Stimulated activated CD4-positive, alpha-beta T cell treated with anti-CD3 and anti-CD28 coated beads, Interleukin-2, amount 100 ng/mL, for 4 hours (primary cell): ENCODE measurements at places on chromosomes 1 and 21.

GRCh38 chr1:175390522-175391254 is 198.1 kb upstream of the KIAA0040 start:
- no peak for DNase-seq

GRCh38 chr21:37546299-37546908 is 179.8 kb downstream of the DYRK1A start:
- no peak for DNase-seq

DNA sequence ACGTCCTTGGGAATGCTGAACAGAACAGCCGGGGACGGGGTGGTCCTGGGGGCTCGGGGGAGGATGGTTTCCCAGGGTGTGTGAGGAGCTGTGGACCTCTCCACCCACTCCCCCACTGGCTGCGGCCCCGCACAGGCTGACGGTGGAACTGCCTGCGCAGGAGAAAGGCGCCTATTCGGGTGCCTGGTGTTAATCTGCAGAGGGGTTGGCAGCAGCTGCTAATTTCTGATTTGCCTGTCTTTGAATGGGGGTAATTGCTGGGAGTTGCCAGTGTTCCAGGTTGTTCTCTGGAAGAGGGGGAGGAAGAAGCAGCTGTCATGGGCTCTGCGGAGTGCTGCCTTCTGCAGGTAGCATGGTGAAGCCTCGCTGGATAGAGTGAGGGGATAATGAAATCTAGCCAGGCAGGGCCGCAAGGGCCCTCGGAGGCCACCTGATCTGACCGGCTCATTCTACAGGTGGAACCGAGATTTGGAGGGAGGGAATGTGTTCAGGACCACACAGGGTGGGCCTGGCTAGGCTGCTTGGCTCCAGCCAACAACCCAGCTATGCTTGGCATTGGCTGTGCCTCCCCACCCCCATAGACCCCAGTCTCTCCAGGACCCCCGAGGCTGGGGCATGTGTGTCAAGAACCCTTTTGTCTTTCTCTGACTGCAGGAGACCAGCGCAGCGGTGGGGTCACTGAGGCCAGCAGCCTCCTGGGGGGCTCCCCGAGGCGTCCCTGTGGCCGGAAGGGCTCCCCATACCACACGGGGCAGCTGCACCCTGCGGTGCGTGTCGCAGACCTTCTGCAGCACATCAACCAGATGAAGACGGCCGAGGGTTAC is 67.1 kb downstream of the PTPRU start:
- no peak for DNase-seq

DNA sequence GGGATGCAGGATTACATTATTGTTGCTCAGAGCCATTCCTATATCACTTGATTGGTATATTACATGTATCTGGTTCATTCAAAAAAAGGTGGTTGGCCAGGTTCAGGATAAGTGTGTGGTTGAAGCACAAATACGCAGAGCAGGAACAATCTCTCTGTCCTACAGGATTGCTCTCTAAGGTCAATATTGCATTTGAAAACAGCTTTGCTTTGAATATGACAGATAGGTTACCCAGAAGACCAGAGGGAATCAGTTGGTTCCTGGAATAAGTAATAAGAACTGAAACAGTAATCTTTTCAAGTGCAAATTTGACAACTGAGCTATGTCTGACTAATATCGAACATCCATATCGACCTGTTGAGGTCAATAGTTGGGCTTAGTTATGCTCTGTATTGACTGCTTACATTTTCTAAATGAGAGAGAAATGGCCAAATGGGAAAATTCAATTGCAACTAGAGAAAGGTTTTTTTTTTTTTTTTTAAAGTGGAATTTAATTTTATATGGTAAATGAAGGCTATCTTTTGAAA is 176.8 kb downstream of the ATP6V1G3 start:
- no peak for DNase-seq

DNA sequence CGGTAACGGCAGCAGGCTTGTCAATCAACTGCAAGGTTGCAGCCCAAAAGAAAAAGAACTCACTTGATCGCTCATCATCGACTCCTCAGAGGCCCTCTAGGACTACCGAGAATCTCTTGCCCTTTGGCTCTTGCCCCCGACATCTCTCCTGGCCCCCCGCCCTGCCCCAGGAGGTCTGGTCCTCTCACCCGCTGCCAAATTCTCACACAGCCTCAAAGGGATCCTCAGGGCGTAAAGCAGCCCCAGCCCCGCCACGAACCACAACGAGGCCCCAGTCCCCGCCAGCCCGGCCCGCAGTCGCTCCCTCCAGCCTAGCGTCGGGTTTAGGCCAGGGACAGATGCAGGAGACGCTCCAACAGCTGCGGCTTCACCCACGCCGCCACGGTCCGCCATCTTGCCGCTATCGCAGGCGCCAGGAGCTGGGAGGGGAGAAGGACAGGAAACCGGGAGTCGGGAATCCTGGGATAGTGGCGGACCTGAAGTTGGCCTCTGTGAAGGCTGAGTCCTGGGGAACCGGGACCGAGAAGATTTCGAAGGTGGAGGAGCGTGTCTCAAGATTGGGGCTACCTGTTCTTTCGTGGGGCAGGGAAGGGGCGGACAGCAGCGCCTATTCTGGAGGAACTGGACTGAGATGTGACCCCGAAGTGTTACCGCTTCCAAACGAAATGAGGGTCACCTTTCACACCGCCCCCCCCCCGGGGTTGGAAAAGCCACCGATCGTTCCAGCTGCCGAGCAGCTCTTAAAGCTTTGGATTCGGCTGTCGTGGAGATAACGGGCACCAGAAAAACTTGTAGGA is at the start of gene ST7L:
ST7L (minus strand) TSS at position 421 of the 797 bp plus-strand sequence; CDS start at position 393, 28 bp downstream.
- peak; percentile 28 for DNase-seq

DNA sequence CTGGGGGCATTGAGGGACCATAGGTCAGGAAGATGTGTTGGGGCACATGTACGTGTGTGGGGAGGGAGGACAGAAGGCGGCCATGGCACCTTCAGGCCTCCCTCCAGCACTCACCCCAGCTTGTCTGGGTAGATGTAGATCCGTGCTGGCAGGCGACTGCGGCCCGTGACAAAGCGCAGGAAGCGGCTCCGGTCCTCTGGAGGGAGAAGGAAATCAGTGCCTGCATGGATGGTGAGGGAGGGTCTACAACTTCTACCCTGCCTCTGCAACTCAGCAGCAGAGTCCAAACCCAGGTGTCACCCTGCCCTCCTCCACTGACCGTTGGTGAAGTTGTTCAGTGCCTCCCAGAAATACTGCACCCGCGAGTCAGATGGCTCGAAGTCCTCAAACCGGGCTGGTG is 7.4 kb downstream of the HECTD3 start:
- DNase-seq, result no peak

- DNase-seq, result no peak
These were observed 192.5 kb upstream of the GREM2 start for GRCh38 chr1:240804475-240804874.

- DNase-seq, result no peak
These were observed 49.8 kb upstream of the SCAF4 start for GRCh38 chr21:31781737-31782136.

- DNase-seq, result no peak
These were observed 116.4 kb upstream of the HOOK1 start for GRCh38 chr1:59698386-59698785.
